Renal cortex interstitium (tissue), 15 donors: ENCODE measurements at places on chromosomes 4 and X.

DNA sequence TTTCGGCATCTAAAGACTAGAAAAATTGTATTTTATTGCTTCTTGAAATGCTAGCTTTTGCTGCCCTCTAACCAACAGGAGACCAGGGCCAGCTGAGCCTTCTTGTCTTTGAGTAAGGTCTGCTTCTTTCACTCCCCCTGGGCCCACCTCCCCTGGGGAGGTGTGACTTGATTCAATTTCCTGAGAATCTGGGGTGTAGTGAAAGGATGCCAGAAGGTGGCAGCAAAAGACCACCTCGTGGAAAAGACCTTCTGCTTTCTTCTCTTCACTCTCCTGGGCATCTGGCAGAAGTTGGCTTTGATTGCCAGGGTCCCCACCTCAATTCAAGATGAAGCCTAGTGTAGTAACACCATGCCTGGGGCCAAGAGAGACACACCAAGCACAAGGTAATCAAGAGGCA lies 96.5 kb upstream of the MAOA start:
- DNase-seq: peak; percentile 24

DNA sequence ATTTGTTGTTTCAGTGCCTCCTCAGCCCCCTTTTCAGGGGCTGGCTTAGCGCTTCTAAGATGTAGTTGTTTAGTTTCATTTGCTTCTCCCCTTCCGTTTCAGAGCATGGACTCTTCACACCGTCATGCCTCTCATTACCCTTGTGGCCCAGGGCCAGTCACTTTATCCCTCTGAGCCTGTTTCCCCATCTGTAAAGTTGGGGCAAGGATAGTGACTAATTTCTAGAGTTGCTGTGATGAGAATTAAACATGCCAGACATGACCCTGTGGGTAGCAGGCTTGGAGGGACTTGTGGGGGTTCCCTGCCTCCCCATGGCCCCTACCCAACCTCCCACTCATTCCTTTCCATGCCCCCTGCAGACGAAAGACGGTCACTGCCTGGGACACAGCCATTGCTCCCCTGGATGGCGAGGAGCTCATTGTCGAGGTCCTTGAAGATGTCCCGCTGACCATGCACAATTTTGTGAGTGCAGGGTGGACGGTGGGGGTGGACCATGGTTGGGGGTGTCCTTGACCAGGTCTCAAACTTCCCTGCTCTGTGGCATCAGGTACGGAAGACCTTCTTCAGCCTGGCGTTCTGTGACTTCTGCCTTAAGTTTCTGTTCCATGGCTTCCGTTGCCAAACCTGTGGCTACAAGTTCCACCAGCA lies 3.6 kb downstream of the ARAF start:
- DNase-seq: no peak

DNA sequence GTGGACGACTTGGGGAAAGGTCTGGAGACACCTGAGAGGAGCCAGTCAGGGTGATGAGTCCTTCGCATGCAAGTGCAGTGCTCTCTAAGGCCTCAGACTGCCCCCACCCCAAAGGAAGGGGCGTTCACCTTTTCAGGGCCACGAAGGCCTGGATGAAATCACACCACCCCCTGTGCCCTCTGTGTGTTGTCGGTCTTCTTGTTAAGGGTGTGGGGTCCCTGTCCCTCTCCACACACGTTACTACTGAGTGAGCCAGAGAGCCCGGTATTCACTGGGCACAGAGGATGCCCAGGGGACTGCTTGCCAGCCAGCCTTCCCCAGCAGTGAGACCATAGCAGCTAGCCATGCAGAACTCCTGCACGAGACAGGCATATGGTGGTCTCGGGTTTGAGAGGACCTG lies 72.0 kb downstream of the MTMR1 start:
- DNase-seq: no peak

DNA sequence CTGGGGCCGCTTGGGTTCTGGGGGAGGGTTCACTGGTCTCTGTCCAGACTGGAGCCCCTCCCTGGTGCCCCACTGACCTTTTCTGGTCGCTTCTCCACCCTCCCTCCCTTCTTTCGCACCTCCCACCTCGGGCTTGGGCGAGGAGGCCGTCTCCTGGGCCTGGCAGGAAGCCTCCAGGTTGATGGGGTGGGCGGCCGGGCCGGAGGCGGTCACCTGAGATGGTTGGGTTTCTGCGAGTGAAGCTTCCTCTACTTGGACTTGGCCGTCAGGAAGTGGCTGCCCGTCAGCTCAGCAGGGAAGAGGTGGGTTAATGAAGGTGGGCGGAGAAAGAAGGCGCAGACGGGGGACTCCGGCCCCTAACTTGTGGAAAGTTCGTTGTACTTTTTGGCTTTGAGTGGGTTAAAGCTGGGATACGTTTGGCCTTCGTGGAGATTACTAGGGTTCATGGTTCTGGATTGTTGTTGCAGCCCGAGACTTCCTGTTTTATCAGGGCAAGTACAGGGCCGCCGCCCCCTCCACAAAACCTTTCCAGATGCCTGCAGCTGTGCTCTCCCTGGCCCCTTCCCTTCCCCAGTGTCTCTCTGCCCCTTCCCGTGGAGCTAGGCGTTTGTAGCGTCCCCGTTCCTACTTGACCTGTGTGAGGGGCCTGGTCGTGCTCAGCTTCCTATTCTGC lies 1.2 kb downstream of the AKAP17A start:
- no peak for DNase-seq

DNA sequence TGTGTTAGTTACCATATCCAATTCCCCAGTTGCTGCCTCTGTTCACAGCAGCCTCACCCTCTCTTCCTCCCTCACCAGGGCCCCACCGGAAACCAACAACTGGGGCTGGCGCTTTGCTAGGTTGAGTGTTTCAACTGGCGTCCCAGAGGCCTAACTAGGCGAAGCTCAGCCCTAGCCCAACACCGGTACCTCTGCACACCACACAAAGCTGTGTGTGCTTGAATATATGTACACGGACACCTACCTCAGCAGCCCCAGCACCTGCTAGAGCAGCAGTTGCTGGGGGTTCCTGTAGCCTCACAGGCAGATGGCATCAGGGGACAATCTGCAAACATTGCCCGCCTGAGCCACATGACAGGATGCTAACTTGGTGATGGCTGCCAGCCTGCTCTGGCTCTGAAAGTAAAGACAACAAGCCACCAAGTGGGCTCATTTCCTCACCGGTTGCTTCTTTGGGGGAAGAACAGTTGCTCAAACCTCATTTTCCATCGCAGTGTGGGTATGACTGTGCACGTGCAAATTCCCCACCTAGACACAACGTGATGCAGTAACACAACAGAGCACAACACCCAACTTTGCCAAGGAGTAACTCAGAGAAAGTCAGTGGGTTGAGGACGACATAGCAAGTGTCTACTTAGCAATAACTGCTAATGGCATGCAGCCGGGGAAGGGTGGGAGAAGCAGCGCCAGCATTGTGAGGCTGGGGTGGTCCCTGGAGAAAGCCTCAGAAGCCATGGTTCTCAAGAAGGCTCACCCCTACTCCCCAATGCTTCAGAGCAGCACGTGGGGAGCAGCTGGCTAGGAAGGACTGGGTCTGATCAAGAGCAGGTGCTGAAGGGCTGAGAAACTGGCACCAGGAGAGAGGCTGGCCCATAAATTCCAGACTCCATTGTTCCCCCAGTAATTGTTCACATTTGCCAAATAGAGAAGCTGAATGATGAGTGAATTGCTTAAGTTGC lies 139.5 kb downstream of the SH3KBP1 start:
- DNase-seq: no peak
